ENCODE measurements at places on chromosomes 2 and 18.

- no peak for DNase-seq
- H3K4me1 ChIP-seq: peaks cover 11% of the 10 kb centered on the region
- peaks cover 61% of the 10 kb centered on the region for H3K36me3 ChIP-seq
- H3K4me3 ChIP-seq: no peak overlapping the region
- no peaks in the 10 kb centered on the region for H3K27me3 ChIP-seq
Measured at GRCh38 chr2:19982268-19982667, 7.6 kb downstream of the WDR35 start.

DNA sequence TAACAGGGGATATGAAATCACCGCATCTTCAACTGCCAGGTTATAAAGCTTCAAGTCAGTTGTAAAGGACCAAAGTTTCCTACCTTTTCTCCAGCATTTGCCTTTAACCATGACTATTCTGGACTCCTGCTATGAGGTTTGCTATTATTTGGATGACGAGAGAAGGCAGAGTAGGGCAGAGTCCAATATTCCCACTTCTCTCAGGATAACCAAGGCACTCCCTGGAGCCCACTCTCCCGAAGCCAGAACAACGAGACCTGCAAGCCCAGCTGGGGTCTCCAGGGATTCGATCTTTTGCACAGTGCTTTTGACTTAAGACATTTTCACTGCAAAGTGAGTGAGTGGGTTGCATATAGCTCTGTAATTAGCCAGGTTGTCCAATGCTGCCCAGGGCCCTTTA lies 77.1 kb upstream of the ZNF397 start:
- no peak for DNase-seq
- no peak overlapping the region for H3K4me3 ChIP-seq
- H3K27ac ChIP-seq: no peak overlapping the region
- no peaks in the 10 kb centered on the region for H3K36me3 ChIP-seq
- peaks cover 3% of the 10 kb centered on the region for H3K27me3 ChIP-seq

- H3K27ac ChIP-seq: peak overlapping the region; percentile 97
- H3K4me3 ChIP-seq: peak overlapping the region; percentile 97
- DNase-seq: no peak
- H3K4me1 ChIP-seq: peaks cover 48% of the 10 kb centered on the region
- H3K36me3 ChIP-seq: peaks cover 94% of the 10 kb centered on the region
Measured at GRCh38 chr2:197500503-197501131, 438 bp downstream of the HSPE1 start.

DNA sequence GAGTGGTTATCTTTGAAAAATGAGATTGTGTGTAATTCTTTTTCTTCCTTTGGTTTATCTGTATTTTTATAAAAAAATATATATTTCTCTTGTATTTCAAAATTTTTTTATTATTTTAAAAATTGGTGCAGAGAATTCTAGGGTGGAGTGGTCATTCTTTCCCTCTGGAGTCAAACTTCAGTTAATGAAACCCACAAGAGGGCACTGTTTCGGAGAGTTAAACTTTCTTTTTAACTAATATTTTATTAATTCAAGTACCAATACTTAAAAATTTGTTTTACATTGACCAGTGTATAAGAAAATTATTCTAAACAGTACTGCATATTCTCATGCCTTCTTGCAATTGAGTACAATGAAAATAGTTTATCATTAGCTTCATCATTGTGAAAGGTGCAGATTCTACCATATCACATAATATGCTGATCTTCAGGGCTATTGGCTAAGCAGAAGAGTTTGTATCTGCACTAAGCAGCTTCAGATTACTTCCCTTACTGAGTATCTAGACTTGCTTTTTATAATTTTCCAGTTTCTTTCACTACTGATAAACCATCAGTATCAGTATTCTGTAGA lies 50.1 kb downstream of the HS1BP3 start:
- H3K36me3 ChIP-seq: no peaks in the 10 kb centered on the region
- no peaks in the 10 kb centered on the region for H3K27me3 ChIP-seq
- no peak overlapping the region for H3K4me3 ChIP-seq
- DNase-seq: no peak
- H3K4me1 ChIP-seq: peaks cover 4% of the 10 kb centered on the region

- H3K36me3 ChIP-seq: no peaks in the 10 kb centered on the region
- H3K27me3 ChIP-seq: peaks cover 4% of the 10 kb centered on the region
- peaks cover 5% of the 10 kb centered on the region for H3K4me1 ChIP-seq
- DNase-seq: no peak
- H3K4me3 ChIP-seq: no peak overlapping the region
Measured at GRCh38 chr2:152047824-152048471, 50.9 kb downstream of the CACNB4 start.

DNA sequence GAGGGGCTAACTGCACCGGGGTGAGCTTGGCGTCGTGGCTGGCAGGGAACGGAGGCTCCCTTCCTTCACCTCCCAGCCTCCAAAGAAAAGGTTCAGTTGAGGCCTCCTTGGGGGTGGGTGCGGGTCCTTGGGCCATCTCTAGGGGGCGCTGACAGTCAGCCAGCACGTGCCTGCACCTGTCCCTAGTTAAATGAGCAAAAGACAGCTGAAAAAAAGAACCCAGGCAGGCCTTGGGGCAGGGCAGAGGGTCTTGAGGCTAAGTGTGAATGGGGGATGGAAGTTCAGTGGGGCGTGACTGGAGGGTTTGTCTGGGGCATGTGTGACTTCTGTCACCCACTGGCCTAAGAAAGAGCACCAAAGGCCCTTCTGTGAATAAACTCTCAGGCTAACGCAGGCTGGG lies 56.4 kb downstream of the ZFP36L2 start:
- H3K4me3 ChIP-seq: peak overlapping the region; percentile 15
- no peaks in the 10 kb centered on the region for H3K27me3 ChIP-seq
- no peaks in the 10 kb centered on the region for H3K36me3 ChIP-seq
- peak; percentile 79 for DNase-seq

DNA sequence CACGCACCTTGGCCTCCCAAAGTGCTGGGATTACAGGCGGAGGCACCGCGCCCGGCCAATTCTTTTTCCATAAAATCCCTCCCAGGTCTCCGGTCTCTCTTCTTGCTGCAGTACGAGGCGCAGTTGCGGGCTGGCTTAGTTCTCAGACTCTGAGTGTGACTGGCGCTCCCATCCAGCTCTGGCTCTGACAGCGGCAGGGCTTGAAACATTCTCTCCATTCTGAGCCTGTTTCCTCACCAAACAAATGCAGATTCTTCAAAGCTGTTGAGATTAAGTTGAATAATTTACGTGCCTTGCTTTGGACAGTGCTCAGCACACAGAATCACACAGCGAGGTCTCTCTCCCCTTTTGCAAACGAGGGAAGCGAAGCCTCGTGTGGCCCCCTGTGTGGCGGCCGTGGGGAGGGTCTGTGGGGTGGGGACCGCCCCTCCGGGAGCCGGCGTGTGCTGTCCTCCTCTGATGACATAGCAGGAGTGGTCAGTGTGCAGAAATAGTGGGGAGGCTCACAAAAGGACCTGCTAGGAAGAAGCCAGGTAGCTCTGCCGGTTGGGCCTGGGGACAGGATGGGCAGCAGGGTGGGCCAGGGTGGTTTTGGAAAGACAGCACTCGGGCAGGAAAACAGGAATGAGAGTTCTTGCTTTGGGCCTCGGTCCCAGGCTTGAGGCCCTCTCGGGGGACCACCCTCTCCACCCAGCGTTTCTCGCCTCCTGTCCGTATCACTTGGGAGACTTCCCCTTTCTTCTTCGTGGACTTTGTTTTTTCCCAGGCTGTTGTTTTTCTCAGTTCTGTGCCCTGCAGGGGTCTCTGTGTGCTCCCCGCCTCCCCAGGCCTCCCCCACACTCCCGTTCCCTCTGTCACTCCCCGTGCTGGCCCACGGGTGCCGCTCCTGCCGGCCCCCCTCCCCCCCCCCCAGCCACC lies 75.0 kb downstream of the KCNG2 start:
- H3K4me3 ChIP-seq: no peak overlapping the region
- no peaks in the 10 kb centered on the region for H3K4me1 ChIP-seq
- peaks cover 2% of the 10 kb centered on the region for H3K27me3 ChIP-seq
- H3K27ac ChIP-seq: no peak overlapping the region
- DNase-seq: peak; percentile 7

DNA sequence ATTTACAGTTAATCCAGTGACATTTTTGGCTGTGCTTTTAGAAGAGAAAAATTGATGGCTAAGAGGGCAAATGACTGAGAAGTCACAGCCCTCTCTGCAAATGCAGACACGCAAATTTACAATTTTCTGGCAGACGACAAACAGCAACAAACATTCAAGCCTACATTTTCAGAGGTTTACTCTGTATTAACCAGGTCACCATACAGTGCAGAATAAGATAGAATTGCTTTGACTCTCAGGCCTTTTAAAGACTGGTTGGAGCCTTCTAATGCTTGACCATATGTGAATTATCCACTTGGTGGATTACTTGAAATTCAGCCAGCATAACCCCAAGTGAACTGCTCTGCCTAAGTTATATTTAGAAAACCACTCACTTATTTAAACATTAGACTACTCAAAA lies 280.9 kb upstream of the STON1 start:
- no peak overlapping the region for H3K27ac ChIP-seq
- H3K4me1 ChIP-seq: peaks cover 22% of the 10 kb centered on the region
- H3K4me3 ChIP-seq: no peak overlapping the region
- H3K27me3 ChIP-seq: no peaks in the 10 kb centered on the region

- H3K27ac ChIP-seq: no peak overlapping the region
- H3K36me3 ChIP-seq: no peaks in the 10 kb centered on the region
- H3K4me1 ChIP-seq: peaks cover 2% of the 10 kb centered on the region
- H3K27me3 ChIP-seq: no peaks in the 10 kb centered on the region
- no peak overlapping the region for H3K4me3 ChIP-seq
- no peak for DNase-seq
Measured at GRCh38 chr2:217890445-217890844, 112.3 kb downstream of the TNS1 start.

Measured in activated T-cell treated with anti-CD3 and anti-CD28 coated beads, Interleukin-2, amount 50 U/mL, for 24 hours (primary cell).